Activated CD4-positive, alpha-beta memory T cell treated with anti-CD3 and anti-CD28 coated beads, Interleukin-2, amount 10 ng/mL, durations not matched to agents 7 days and 5 days (primary cell): ENCODE measurements at places on chromosomes 13 and 19. TPM values are rescaled to one million over a fixed set of nuclear protein-coding genes. Genes with fewer than 3 reads are reported as not detected.

DNA sequence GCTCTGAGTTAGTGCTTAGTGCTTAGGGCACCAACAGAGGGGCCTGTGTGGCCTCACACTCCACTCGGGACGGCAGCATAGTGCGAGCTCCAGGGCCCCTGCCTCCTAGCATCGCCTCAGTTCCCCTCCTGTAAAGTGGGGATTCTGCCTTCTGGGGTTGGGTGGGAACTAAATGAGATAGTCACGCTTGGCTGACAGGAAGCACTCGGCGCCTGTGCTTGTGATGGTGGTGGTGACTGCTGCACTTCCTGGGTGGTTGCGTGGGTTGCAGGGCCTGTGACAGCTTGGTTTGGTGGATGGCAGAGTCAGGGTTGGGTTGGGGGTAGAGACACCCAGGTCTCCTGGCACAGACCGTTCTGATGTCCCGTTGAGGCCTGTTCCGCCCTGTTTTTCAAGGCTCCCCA, 7.7 kb downstream of the PLEKHF1 start:
- peak overlapping the region; percentile 97 for H3K27ac ChIP-seq
- no peaks in the 10 kb centered on the region for H3K27me3 ChIP-seq
- H3K4me3 ChIP-seq = peak overlapping the region; percentile 65
- peaks cover 79% of the 10 kb centered on the region for H3K36me3 ChIP-seq
- peaks cover 90% of the 10 kb centered on the region for H3K4me1 ChIP-seq

ZNF264 gene
- total RNA-seq = 39.4 TPM

DNA sequence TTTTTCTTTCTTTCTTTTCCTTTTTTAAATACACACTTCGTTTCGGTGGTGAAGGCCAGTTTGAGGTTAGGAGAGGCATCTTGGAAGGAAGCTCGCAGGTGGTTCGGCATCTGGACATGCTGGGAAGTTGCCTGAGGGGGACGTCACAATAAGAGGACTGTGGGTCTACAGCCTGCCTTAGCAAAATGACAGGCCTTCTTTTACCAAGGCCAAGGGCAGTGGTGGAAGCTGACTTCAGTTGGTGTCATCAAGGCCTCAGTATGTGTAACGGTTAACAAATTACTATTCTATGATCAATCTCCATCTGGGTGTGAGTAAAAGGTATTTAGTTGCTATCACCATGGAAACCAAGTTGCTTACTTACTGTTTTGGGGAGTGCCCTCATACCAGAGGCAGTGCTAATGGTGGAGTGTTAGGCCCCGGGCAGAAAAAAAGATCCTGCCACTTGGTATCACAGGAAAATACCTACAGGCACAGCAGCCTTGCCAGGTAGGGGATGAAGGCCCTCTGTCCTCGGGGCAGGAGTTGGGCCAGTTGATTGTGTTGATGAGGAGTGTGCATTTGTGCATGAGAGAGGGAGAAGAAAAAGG, 10.3 kb downstream of the ACTN4 start:
- DNase-seq = no peak
- H3K27ac ChIP-seq = peak overlapping the region; percentile 87
- peaks cover 90% of the 10 kb centered on the region for H3K4me1 ChIP-seq
- H3K36me3 ChIP-seq = peaks cover 78% of the 10 kb centered on the region

GRCh38 chr13:100875392-100876043, 200.9 kb upstream of the TMTC4 start:
- H3K4me1 ChIP-seq = peaks cover 12% of the 10 kb centered on the region
- DNase-seq = no peak
- H3K4me3 ChIP-seq = no peak overlapping the region
- no peaks in the 10 kb centered on the region for H3K27me3 ChIP-seq
- peak overlapping the region; percentile 0 for H3K27ac ChIP-seq
- no peaks in the 10 kb centered on the region for H3K36me3 ChIP-seq

- H3K36me3 ChIP-seq = no peaks in the 10 kb centered on the region
- H3K27ac ChIP-seq = no peak overlapping the region
- no peak overlapping the region for H3K4me3 ChIP-seq
- no peak for DNase-seq
- H3K27me3 ChIP-seq = no peaks in the 10 kb centered on the region
These were observed 759.9 kb downstream of the GPC5 start for GRCh38 chr13:92158346-92158745.

BLVRB gene
- 20.5 TPM for total RNA-seq

- no peak overlapping the region for H3K27ac ChIP-seq
- no peaks in the 10 kb centered on the region for H3K36me3 ChIP-seq
- peaks cover 11% of the 10 kb centered on the region for H3K27me3 ChIP-seq
- no peak overlapping the region for H3K4me3 ChIP-seq
- DNase-seq = no peak
- no peaks in the 10 kb centered on the region for H3K4me1 ChIP-seq
These were observed 165.4 kb downstream of the FLT1 start for GRCh38 chr13:28329395-28330158.

YJEFN3 gene
- total RNA-seq = 8.7 TPM

DNA sequence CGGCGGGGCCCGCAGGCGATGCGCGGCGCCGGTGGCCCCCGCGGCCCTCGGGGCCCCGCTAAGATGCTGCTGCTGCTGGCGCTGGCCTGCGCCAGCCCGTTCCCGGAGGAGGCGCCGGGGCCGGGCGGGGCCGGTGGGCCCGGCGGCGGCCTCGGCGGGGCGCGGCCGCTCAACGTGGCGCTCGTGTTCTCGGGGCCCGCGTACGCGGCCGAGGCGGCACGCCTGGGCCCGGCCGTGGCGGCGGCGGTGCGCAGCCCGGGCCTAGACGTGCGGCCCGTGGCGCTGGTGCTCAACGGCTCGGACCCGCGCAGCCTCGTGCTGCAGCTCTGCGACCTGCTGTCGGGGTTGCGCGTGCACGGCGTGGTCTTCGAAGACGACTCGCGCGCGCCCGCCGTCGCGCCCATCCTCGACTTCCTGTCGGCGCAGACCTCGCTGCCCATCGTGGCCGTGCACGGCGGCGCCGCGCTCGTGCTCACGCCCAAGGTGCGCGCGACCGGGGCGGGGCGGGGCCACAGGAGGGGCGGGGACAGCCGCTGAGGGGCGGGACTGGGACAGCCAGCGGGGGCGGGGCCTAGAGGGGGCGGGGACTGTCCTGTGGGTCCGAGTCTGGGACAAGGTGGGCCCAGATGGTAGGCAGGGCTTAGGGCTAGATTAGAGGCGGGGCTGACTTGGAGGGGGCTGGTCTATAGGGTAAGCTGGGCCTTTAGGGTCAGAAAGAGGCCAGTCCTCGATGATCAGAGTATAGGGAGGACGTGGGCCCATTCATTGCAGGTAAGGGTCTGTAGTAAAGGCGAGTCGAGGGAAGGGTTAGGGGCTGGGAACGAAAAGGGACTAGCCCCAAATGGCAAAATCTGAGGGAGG, 5.1 kb downstream of the GRIN2D start:
- H3K4me3 ChIP-seq = peak overlapping the region; percentile 89
- H3K27ac ChIP-seq = no peak overlapping the region
- H3K36me3 ChIP-seq = peaks cover 9% of the 10 kb centered on the region
- H3K27me3 ChIP-seq = peaks cover 41% of the 10 kb centered on the region

C19orf85 gene
- total RNA-seq = not detected

DNA sequence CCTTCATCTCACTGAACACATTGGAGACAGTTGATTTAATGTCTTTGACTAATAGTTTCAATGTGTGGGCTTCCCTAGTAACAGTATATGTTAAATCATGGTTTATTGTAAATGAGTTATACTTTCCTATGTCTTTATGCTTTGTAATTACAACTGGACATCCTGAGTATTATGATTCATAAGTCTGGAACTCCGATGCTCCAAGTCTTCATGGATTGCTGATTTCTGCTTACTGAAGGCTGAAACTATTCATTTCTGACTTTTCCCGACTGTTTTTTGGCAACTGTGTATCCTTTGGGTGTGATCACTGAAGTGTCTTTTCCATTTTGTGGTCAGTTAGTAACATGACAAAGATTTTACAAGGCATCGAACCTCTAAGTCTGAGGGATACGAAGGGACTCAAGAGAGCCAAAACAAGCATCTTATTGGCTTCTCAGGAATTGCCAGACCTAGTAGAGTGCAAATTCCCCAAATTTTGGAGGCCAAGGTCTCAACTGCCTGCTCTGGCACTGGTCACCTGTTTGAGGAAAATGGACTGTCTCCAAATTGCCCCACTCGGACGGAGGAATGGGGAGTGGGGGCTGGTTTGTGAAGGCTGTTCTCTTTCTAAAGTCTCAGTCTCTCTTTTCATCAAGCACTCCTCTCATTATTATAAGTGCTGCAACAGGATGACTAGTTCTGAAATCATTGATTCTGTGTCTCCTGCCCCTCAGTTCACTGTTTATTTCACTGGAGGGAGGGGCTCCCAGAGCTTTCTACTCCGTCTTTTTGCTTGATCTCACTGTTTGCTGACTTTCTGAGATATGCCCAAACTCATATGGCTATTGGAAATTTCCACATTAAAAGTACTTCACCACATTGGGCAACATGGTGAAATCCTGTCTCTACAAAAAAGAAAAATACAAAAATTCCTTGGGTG, 20.2 kb upstream of the CD70 start:
- H3K27me3 ChIP-seq = peaks cover 16% of the 10 kb centered on the region
- H3K36me3 ChIP-seq = no peaks in the 10 kb centered on the region
- DNase-seq = no peak
- H3K4me1 ChIP-seq = peaks cover 32% of the 10 kb centered on the region
- no peak overlapping the region for H3K27ac ChIP-seq

GRCh38 chr13:74073274-74073673, 60.9 kb downstream of the KLF12 start:
- no peaks in the 10 kb centered on the region for H3K27me3 ChIP-seq
- H3K27ac ChIP-seq = no peak overlapping the region
- no peak for DNase-seq
- H3K4me3 ChIP-seq = no peak overlapping the region
- H3K4me1 ChIP-seq = peaks cover 42% of the 10 kb centered on the region

GRCh38 chr19:34960940-34961679, 2.9 kb downstream of the ZNF792 start:
- peak overlapping the region; percentile 79 for H3K27ac ChIP-seq
- no peak for DNase-seq
- no peaks in the 10 kb centered on the region for H3K27me3 ChIP-seq
- H3K4me1 ChIP-seq = peaks cover 29% of the 10 kb centered on the region
- H3K4me3 ChIP-seq = no peak overlapping the region
- H3K36me3 ChIP-seq = peaks cover 74% of the 10 kb centered on the region

DNA sequence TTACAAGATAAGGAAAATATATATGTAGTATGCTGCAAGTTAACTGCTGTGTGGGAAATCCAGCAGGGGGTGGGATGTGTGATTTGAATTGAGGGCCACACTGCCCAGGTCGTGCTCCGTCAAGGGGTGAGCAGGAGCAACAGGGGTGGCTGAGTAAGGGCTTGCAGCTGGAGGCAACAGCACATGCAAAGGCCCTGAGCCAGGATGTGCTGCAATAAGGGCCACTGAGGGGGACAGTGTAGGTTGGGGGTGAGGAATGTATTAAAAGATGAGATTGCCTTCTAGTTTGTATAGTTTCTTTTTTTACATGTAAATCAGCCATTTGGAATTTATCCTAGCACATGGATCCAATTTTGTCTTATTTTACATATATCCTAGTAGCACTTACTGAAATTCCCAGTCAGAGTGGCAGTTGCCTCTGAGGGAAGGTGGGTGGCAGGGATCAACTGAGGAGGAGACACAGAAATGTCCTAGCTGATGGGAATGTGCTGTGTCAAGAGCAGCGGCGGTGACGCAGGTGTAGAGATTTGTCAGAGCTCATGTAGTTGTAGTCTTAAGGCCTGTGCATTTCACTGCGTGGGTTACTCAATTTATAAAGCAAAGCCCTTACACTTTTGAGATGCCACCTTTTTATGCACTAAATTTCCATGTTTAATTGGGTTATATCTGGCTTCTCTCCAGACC, 5.4 kb upstream of the RBM42 start:
- DNase-seq = no peak
- H3K27me3 ChIP-seq = no peaks in the 10 kb centered on the region
- H3K27ac ChIP-seq = no peak overlapping the region
- peaks cover 5% of the 10 kb centered on the region for H3K4me1 ChIP-seq
- H3K36me3 ChIP-seq = peaks cover 21% of the 10 kb centered on the region

- no peaks in the 10 kb centered on the region for H3K27me3 ChIP-seq
- H3K27ac ChIP-seq = no peak overlapping the region
- H3K4me1 ChIP-seq = peaks cover 3% of the 10 kb centered on the region
- no peak for DNase-seq
- no peaks in the 10 kb centered on the region for H3K36me3 ChIP-seq
- H3K4me3 ChIP-seq = no peak overlapping the region
These were observed 27.1 kb upstream of the MYCBP2 start for GRCh38 chr13:77353995-77354394.

CYP2F1 gene
- total RNA-seq = not detected

- H3K4me1 ChIP-seq = no peaks in the 10 kb centered on the region
- H3K27ac ChIP-seq = no peak overlapping the region
- no peak overlapping the region for H3K4me3 ChIP-seq
- H3K27me3 ChIP-seq = no peaks in the 10 kb centered on the region
These were observed 12.3 kb upstream of the ZNF180 start for GRCh38 chr19:44512326-44513298.

CATSPERD gene
- total RNA-seq = not detected

KCNRG gene
- 0.65 TPM for total RNA-seq

- no peaks in the 10 kb centered on the region for H3K4me1 ChIP-seq
- no peaks in the 10 kb centered on the region for H3K27me3 ChIP-seq
- H3K4me3 ChIP-seq = no peak overlapping the region
- H3K27ac ChIP-seq = no peak overlapping the region
- no peak for DNase-seq
- H3K36me3 ChIP-seq = no peaks in the 10 kb centered on the region
These were observed 1101.4 kb downstream of the PCDH9 start for GRCh38 chr13:66128692-66129269.

THSD8 gene
- 25.5 TPM for total RNA-seq

METTL21C gene
- total RNA-seq = not detected

- H3K27me3 ChIP-seq = no peaks in the 10 kb centered on the region
- no peak for DNase-seq
- H3K4me1 ChIP-seq = peaks cover 51% of the 10 kb centered on the region
- H3K36me3 ChIP-seq = peaks cover 15% of the 10 kb centered on the region
- H3K4me3 ChIP-seq = peak overlapping the region; percentile 91
- peak overlapping the region; percentile 84 for H3K27ac ChIP-seq
These were observed 699 bp downstream of the TMEM259 start for GRCh38 chr19:1019980-1020867.

DNA sequence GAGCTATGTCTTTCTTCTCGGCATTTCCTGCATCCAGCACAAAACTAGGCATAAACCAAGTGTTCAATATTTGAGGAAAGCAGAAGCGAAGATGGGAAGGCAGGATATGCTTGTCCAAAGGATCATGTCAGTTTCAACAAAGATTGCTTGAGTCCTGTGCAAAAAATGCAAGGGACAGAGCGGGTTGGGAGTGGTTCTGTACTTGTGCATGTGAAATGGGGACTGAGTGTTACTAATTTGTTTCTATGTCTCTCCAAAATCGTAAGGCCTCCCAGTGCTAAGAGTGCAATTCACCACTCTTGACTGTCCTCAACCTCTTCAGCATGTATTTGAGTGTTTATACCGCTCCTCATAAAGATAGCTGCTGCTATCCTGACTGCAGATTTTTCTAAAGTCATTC, 166.2 kb downstream of the DLEU7 start:
- no peaks in the 10 kb centered on the region for H3K4me1 ChIP-seq
- no peak overlapping the region for H3K4me3 ChIP-seq
- peaks cover 5% of the 10 kb centered on the region for H3K27me3 ChIP-seq
- H3K27ac ChIP-seq = no peak overlapping the region

- DNase-seq = peak; percentile 59
- peaks cover 16% of the 10 kb centered on the region for H3K36me3 ChIP-seq
- H3K27ac ChIP-seq = peak overlapping the region; percentile 52
- peak overlapping the region; percentile 58 for H3K4me3 ChIP-seq
- peaks cover 57% of the 10 kb centered on the region for H3K4me1 ChIP-seq
These were observed 3.5 kb upstream of the CIRBP start for GRCh38 chr19:1265615-1266128.
